Inflammatory macrophage treated with lipopolysaccharide for 1 hour (primary cell): ENCODE measurements at places on chromosomes 13 and 19.

GRCh38 chr19:18291590-18292461 is 10.4 kb upstream of the JUND start:
- DNase-seq, result peak; percentile 94

DNA sequence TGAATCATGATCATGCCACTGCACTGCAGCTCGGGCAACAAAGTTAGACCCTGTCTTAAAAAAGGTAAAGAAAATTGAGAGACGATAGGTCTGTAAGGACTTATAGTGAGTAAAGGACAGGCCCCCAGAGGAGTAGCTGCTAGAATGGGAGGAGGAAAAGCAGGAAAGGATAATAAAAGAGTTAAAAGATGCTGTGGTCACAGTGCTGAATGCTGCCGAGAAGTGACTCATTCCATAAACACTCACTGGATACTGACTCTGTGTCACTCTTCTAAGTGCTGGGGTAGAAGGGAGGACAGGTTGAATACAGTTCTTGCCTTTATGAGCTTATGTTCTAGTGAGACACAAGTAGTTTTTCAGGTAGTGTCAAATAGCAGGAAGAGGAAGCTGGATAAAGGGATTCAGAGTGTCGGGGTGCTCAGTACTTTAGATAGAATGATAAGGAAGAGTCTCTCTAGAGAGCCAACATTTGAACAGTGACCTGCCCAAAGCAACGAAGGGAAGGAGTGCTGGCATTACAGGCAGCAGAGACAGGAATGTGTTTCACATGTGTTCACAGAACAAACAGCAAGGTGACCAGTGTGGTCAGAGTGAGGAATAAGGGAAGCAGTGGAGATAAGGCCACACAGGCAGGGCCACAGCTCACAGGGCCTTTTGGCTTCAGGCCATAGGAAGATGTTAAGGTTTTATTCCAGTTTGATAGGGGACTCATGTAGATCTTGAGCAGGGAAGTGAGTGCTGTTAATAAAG is 1240.5 kb downstream of the UQCRFS1 start:
- DNase-seq, result no peak

- DNase-seq, result peak; percentile 93
Observed at GRCh38 chr19:7488736-7489353, at the start of gene PEX11G. Gene PEX11G (minus strand): TSS chr19:7489035. CDS start chr19:7489010, 25 bp downstream.

- no peak for DNase-seq
Observed at GRCh38 chr19:5983367-5983955, 5.5 kb upstream of the RANBP3 start.

- no peak for DNase-seq
Observed at GRCh38 chr19:45865269-45865948, 1.3 kb downstream of the FOXA3 start.

- no peak for DNase-seq
Observed at GRCh38 chr13:102197193-102197592, 204.7 kb downstream of the FGF14 start.

- DNase-seq, result no peak
Observed at GRCh38 chr19:38290631-38291147, 13.4 kb upstream of the C19orf33 start.

- DNase-seq, result no peak
Observed at GRCh38 chr13:91702411-91702810, 304.0 kb downstream of the GPC5 start.

GRCh38 chr13:75357576-75358289 is 124.2 kb downstream of the TBC1D4 start:
- peak; percentile 27 for DNase-seq
